ENCODE measurements at places on chromosomes 16 and 17. TPM values are rescaled to one million over a fixed set of nuclear protein-coding genes. Genes with fewer than 3 reads are reported as not detected.

The TNFRSF13B gene
- not detected for total RNA-seq

The LRRC36 gene
- 0.16 TPM for total RNA-seq

The REXO5 gene
- 4.9 TPM for total RNA-seq

The KRTAP9-4 gene
- total RNA-seq: not detected

The PPP1R1B gene
- total RNA-seq: 0.13 TPM

The SMIM5 gene
- not detected for total RNA-seq

The P2RX5 gene
- 13.2 TPM for total RNA-seq

The KRTAP4-1 gene
- total RNA-seq: not detected

The ANKRD40 gene
- 29.7 TPM for total RNA-seq

The FOXJ1 gene
- total RNA-seq: 5.8 TPM

The HS3ST3A1 gene
- total RNA-seq: 91.1 TPM

The OTOA gene
- total RNA-seq: not detected

The TM4SF5 gene
- not detected for total RNA-seq

The NHLRC4 gene
- total RNA-seq: 2.0 TPM

The SLC35G6 gene
- total RNA-seq: not detected

The CNTNAP1 gene
- 9.8 TPM for total RNA-seq

The ASB16 gene
- 0.51 TPM for total RNA-seq

The BCL6B gene
- under 0.01 TPM for total RNA-seq

The LITAFD gene
- not detected for total RNA-seq

The KRTAP4-3 gene
- total RNA-seq: not detected

The VTN gene
- 0.13 TPM for total RNA-seq

The GNGT2 gene
- not detected for total RNA-seq

The HSD3B7 gene
- 64.7 TPM for total RNA-seq

The KRT17 gene
- total RNA-seq: 2.3 TPM

The TLCD2 gene
- 1.3 TPM for total RNA-seq

The KRTAP9-9 gene
- total RNA-seq: not detected

The GSG1L2 gene
- not detected for total RNA-seq

The KRTAP17-1 gene
- total RNA-seq: 0.33 TPM

The HSD17B2 gene
- total RNA-seq: 0.33 TPM

The ZNF423 gene
- total RNA-seq: 0.98 TPM

The DOC2B gene
- total RNA-seq: 67.9 TPM

The GSPT1 gene
- total RNA-seq: 63.9 TPM

The ACSM5 gene
- 1.3 TPM for total RNA-seq

The FMNL1 gene
- total RNA-seq: 11.4 TPM

The MGAT5B gene
- total RNA-seq: 0.33 TPM

The EMP2 gene
- 8.5 TPM for total RNA-seq

The TEKT1 gene
- not detected for total RNA-seq

The TAF15 gene
- 51.2 TPM for total RNA-seq

The CYGB gene
- total RNA-seq: 2.8 TPM

The MAZ gene
- 482 TPM for total RNA-seq

The TUBB3 gene
- total RNA-seq: 488 TPM

The OTOP3 gene
- total RNA-seq: not detected

The FNDC8 gene
- not detected for total RNA-seq

The TTYH2 gene
- total RNA-seq: 4.1 TPM

The MT1E gene
- 533 TPM for total RNA-seq

The DPEP3 gene
- not detected for total RNA-seq

The CDH8 gene
- 1.3 TPM for total RNA-seq

The TMEM238L gene
- total RNA-seq: not detected

Data from mesangial cell (primary cell).